ENCODE measurements at places on chromosomes 4 and X. TPM values are rescaled to one million over a fixed set of nuclear protein-coding genes. Genes with fewer than 3 reads are reported as not detected.

NRK gene
- not detected for total RNA-seq

KLHL34 gene
- not detected for total RNA-seq

- DNase-seq, result peak; percentile 56
Measured at GRCh38 chrX:137194164-137194563, 160.4 kb upstream of the GPR101 start.

DNA sequence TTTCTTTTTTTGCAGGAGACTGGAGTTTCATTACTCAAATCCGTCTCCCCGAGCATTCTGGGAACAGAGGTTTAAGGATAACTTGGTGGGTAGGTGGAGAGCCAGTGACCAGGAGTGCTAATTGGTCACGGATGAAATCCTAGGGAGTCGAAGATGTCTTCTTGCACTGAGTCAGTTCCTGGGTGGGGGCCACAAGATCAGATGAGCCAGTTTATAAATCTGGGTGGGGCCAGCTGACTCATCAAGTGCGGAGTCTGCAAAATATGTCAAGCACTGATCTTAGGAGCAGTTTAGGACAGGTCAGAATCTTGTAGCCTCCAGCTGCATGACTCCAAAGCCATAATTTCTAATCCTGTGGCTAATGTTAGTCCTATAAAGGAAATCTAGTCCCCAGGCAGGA lies 741.3 kb downstream of the PCDH7 start:
- DNase-seq, result no peak

DNA sequence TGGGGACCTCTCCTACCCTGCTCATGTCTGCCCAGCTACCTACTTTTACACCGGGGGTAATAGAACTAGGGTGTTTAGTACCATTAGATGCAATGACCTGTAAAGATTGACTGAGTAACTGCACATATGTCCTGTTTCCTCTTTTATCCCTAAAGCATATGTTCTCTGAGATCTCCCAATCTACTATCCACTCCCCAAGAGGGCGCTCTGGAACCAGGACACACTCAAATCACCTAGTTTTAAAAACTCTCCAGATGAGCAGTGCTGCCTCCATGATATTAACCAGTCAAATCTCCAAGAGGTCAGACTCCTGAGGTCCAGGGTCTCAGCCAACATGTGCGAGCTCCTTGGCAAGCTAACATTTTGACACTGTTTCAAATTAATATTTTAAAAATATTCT lies 87.0 kb upstream of the TSPAN5 start:
- no peak for DNase-seq

Data from neural progenitor cell (in vitro differentiated cells).